Activated CD4-positive, alpha-beta T cell treated with anti-CD3 and anti-CD28 coated beads, Interleukin-2, amount 10 ng/mL, durations not matched to agents 7 days and 5 days (primary cell): ENCODE measurements at places on chromosomes 2 and 18. TPM values are rescaled to one million over a fixed set of nuclear protein-coding genes. Genes with fewer than 3 reads are reported as not detected.

SLC4A3 gene
- not detected for total RNA-seq

- DNase-seq = no peak
- H3K36me3 ChIP-seq = no peaks in the 10 kb centered on the region
- H3K27me3 ChIP-seq = no peaks in the 10 kb centered on the region
- H3K4me3 ChIP-seq = no peak overlapping the region
Measured at GRCh38 chr2:229431327-229431954, 160.4 kb upstream of the PID1 start.

CD8A gene
- 0.72 TPM for total RNA-seq

SP9 gene
- not detected for total RNA-seq

- H3K27ac ChIP-seq = no peak overlapping the region
- H3K4me1 ChIP-seq = no peaks in the 10 kb centered on the region
- DNase-seq = no peak
- no peaks in the 10 kb centered on the region for H3K27me3 ChIP-seq
Measured at GRCh38 chr2:240787521-240788472, 32.2 kb downstream of the KIF1A start.

GRCh38 chr2:25168256-25169072, at the start of gene POMC:
Gene POMC, minus strand, starts transcription at chr2:25168580. Its CDS starts 3,808 bp downstream, at chr2:25164772.
- no peak within 1 kb of the TSS for H3K27ac ChIP-seq
- H3K4me3 ChIP-seq = peak within 1 kb of the TSS; percentile 66
- H3K36me3 ChIP-seq = no peaks in the 10 kb centered on the region
- H3K27me3 ChIP-seq = peaks cover 60% of the 10 kb centered on the region
- peak; percentile 30 for DNase-seq

DNA sequence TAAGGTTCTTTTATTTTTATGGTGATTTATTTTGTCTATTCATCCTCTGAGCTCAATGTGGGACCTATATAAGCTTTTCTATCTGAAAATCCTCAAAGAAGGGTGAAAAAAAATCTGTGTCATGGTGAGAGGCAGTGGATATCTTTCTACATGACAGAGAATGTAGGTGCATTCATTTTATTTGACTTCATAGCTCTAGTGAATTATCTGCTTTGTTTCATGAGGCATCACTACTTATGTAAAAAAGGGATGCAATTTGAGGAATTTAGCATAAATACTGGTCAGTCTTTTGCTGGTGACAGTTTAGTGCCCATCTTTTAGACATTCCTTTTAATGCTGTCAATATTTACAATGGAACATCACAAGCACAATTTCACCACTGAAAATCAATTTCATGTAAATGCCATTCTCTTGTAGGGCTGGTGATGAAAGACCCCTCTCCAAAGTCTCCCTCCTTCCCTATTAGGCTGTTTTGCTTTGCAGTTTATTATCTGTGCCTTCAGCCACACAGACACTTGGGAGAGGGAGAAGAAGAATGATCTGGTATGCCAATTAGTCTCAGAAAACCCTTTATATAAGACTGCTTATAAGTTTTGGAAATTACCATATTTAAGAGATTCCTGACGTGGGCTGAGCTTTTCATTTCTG, 148.3 kb upstream of the NXPH2 start:
- no peak overlapping the region for H3K4me3 ChIP-seq
- no peaks in the 10 kb centered on the region for H3K36me3 ChIP-seq
- H3K4me1 ChIP-seq = no peaks in the 10 kb centered on the region
- no peak for DNase-seq

- H3K36me3 ChIP-seq = peaks cover 2% of the 10 kb centered on the region
- peaks cover 6% of the 10 kb centered on the region for H3K27me3 ChIP-seq
- H3K4me3 ChIP-seq = no peak overlapping the region
- no peak overlapping the region for H3K27ac ChIP-seq
Measured at GRCh38 chr2:101524806-101525430, 50.0 kb upstream of the RFX8 start.
